ENCODE measurements at places on chromosomes 7 and 10. TPM values are rescaled to one million over a fixed set of nuclear protein-coding genes. Genes with fewer than 3 reads are reported as not detected.

DNA sequence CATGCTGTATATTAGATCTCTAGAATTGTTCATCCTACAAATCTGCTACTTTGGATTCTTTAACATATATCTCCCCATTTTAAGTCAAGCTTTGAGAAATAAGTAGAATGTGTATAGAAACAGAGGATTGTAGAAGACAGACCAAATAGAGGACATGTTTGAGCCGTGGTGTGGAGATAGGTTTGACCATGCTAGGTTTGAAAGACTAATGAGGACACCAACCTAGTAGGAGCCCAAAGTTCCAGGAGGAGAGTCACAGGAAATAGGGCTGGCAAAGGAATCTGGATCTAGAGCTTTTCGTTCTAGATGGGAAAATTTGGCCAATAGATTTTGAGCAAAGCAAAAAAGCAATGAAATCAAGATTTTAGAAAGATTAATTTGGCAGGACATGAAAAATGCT lies 60.5 kb upstream of the TBX20 start:
- no peak for DNase-seq

GRCh38 chr7:139108266-139109187 lies 993 bp downstream of the ZC3HAV1 start:
- no peak for DNase-seq

- peak; percentile 88 for DNase-seq
Measured at GRCh38 chr7:11228515-11228914, 254.8 kb downstream of the PHF14 start.

GRCh38 chr7:75971309-75971960 lies 23.0 kb downstream of the TMEM120A start:
- DNase-seq = no peak

DNA sequence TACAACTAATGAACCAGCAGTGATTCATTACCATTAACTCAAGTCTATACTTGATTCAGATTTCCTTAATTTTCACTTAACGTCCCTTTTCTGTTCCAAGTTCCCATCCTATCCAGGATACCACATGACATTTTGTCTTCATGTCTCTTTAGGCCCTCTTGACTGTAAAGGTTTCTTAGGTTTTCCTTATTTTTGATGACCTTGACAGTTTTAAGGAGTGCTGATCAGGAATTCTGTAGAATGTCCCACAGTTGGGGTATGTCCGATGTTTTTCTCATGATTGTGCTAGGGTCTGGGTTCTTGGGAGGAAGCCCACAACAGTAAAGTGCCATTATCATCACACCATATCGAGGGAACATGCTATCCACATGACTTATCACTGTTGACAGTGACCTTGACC lies 162.7 kb downstream of the PTPN20 start:
- no peak for DNase-seq

DNA sequence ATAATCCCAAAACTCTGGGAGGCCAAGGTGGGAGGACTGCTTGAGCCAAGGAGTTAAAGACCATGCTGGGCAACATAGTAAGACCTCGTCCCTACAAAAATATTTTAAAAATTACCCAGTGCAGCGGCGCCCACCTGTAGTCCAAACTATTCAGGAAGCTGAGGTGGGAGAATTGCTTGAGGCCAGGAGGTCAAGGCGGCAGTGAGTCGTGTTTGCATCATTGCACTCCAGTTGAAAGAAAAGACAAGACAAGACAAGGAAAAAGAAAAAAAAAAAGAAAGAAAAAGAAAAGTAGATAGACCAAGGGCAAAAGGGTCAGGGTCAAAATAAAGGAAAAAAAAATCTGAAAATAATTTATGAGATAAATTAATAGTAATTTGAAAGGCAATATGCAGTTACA lies 5.8 kb downstream of the ANXA7 start:
- DNase-seq = no peak

DNA sequence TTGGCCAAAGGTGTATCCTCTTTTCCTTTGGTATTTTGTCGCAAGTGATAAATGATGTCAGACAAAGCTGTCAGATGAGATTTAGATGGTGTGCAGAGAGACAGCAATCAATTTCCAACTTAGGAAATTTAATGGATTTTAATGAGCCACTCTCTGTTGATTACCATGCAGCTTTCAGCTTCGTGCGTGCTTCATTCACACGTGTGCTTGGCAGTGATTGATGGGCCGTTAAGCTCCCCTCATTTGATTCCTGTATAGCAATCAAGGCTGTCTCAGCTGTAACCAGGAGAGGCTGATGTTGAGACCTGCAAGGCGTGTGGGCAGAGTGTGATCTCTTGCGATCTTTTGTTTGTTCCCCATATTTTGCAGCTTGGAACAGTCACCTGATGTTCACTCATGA lies 439.6 kb downstream of the CALN1 start:
- no peak for DNase-seq

DNA sequence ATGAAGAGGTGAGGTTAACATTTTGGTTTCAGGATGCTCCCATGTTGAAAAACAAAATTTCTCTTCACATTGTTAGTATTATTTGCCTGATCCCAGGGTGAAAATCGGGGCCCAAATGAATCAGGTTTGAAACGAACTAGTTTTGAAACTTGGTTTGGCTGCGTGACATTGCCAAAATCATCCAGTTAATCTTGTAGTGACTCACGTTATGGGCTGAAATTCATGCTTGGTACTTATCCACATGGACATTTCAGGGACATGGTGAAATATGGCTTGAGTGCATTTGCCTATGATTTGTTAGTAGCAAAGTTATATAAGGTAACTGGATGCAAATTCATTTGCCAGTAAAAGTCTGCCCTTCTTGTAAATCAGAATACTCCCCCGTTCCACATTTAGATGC lies 97.3 kb downstream of the CFAP58 start:
- DNase-seq = no peak

DNA sequence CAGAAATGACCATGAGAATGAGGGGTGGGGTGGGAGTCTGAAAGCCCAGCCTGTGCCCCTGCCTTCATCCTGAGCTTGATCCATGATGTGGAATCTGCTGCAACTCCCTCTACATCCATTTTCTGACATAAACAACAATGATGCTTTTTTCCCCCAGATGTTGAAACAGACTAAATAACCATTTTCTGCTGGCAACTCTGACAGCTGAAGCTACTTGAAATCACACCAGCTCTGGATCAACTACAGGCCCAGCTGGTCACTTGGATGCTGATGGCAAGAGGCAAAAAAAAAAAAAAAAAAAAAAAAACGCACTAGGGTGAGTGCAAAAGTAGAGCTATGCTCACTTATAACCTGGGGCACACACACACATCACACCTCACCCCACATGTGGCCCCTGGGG lies 74.2 kb downstream of the FAM107B start:
- DNase-seq = no peak

GRCh38 chr10:33193057-33193700 lies 141.3 kb downstream of the NRP1 start:
- DNase-seq = peak; percentile 92

PIP gene
- not detected for total RNA-seq

INMT gene
- total RNA-seq = 199 TPM

Data from right atrium auricular region (tissue), 2 donors.